WTC11 (cell line): ENCODE measurements at places on chromosomes 5 and 9.

GRCh38 chr5:172082180-172082579 lies 75.7 kb upstream of the FBXW11 start:
- DNase-seq, result no peak

DNA sequence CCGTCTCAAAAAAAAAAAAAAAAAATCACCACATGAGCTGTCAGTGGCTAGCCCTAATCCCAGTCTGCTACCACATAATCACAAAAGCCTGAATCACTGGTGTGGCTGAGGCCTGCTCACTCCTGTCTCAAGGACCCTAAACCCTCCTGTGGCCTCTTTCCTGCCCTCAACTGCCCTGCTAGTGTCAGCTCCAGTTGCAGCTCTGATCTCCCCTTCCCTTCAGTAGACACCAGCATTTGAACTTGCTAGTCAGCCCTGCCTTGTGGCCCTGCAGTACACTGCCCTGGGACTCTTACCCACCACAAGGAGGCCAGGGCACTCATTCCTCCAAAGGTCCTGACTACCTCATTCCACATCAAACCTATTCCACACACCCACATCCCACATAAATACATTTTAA lies 9.5 kb upstream of the P4HA2 start:
- DNase-seq, result no peak

- DNase-seq, result no peak
Observed at GRCh38 chr9:102362470-102363132, 624.2 kb upstream of the GRIN3A start.

- no peak for DNase-seq
Observed at GRCh38 chr9:120386390-120387131, 193.4 kb downstream of the CDK5RAP2 start.

DNA sequence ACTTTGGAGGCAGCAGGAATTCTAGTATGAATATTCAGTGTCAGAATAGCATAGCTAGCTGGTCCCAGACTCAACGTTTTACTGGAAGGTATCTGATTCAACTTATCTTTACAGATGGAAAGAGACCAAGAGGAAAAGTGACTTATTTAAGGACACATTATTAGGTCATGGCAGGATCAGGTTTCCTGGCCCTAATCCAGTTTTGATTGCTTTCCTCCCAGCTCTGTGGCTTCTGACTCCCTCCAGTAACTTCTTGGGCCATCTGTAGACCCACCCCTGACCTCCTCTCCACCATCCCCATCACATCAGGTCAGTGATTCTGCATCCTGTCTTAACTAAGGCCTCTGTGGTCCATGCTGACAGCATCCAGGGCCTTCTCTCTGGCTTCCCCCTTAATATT lies 38.4 kb downstream of the SH3TC2 start:
- DNase-seq, result no peak

DNA sequence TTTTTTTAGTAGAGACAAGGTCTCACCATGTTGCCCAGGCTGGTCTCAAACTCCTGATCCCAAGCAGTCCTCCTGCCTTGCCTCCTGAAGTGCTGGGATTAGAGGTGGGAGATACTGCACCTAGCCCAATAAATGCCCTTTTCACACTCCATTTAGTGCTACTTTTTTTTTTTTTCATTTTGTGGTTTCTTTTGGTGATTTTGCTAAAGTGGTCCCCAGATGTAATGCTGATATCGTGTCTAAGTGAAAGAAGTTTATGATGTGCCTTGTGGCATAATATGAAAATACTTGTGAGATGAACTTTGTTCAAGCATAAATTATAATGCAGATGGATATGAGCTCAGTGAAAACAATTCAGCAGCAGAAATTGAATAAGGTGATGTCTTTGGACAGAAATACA lies 227.4 kb downstream of the ARHGAP26 start:
- DNase-seq, result no peak

GRCh38 chr5:74605759-74606158 lies 34.8 kb downstream of the ENC1 start:
- no peak for DNase-seq

- DNase-seq, result no peak
Observed at GRCh38 chr5:131945551-131946168, at the start of gene MEIKIN. MEIKIN (minus strand) TSS chr5:131945663; CDS start chr5:131945505, 158 bp downstream.

DNA sequence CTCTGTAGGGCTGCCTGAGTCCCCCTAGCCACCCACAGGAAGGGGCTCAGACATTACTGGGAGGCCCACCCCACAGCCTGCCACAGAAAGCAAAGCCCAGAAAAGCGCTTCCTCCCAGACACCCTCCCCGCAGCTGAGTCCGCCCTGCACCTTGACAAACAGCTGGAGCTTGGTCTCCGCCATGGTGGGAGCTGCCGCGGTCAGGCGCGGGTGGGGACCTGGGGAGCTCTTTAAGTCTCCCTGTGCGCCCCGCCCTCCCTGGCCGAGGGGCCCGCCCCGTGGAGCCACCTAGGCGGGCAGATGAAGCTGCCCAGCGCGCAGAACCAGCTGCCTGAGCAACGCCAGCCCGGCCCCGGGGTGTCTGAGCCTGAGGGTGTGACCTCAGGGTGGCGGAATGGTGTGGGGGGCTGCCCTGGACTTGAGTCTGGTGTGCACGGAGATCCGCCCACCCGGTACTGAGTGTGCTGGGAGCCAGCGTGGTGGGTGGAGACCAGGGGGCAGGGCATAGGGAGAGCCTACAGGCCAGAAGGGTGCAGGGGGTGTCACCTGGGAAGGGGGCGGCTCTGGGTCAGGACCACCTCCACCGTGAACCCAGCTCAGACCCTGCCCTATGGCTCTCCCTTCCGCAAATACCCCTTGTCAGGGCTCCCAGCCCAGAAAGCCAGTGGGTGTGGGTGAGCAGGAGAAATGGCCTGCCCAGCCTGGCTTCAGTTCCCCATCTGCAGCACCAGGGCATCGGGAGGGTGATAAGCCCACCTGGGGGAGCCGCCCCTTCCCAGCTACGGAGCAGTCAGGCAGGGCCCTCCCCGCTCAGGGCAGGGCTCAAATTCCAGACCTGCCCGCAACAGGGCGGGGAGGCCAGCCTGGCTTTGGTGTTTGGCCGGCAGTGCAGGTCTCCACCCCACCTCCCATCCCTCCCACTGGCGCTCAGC lies at the start of gene CLIC3:
TSS of gene CLIC3 (minus strand) at position 208 of the 932 bp plus-strand sequence. CDS start at position 183, 25 bp downstream.
- DNase-seq, result peak; percentile 50

GRCh38 chr9:79764374-79764773 lies 192.6 kb downstream of the TLE4 start:
- no peak for DNase-seq

DNA sequence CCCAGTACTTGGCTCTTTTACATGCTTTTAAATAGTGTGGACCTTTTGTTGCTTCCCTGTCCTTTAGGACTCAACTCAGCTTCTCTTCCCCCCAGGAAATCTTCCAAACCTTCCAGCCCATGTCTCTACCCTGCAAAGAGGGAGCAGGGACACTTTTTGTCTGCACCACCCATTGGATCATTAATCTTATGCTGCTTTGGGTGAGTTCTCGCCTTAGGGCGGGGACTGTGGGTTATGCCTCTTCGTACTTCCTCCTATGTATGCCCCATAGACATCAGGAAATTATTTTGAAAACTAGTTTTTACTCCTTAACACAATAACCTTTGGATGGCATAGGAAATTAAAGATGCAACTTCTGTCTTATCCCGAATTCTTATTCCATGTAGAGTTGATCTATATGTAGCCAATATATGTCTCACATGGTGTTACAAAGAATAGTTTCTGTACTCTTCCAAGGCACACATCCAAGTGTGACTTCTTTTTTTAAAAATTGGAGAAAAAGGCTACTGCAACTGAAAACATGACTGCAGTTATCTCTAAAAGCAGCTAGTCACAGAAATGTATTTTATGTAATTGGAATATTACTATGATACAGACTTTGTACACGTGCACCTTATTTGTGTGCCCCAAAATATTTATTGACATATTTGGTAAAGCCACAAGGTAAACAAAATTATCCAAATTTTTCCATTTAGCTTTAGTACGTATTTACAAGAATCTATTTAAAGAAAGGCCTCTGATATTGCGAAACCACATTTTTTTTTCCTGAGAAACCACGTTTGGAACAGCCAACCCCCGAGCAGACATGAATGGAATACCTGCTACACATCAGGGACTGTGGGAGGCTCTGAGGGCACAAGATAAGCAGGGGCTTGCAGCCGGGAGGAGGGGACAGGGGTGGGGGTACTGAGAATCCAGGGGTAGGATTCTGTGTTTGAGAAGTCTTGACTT lies 133.6 kb downstream of the WDR41 start:
- DNase-seq, result no peak

DNA sequence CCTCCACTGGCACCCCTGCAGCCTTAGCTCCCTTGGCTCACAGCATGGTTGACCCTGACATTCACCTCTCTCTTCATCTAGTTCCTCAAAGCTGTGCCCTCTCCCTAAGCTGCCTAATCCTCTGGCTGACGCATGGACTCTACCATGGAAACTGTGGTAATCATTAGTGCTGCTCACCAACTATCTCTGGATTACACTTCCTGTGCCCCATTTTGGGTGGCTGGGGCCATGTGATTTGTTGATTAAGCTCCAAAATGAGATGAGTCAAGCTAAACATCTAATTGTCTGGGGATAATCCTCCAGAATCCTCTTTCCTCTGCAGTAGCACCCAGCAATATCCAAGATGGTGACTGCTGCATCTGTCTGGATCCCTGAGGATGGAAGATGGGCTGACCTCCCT lies 264.4 kb downstream of the SH3GL2 start:
- DNase-seq, result no peak

DNA sequence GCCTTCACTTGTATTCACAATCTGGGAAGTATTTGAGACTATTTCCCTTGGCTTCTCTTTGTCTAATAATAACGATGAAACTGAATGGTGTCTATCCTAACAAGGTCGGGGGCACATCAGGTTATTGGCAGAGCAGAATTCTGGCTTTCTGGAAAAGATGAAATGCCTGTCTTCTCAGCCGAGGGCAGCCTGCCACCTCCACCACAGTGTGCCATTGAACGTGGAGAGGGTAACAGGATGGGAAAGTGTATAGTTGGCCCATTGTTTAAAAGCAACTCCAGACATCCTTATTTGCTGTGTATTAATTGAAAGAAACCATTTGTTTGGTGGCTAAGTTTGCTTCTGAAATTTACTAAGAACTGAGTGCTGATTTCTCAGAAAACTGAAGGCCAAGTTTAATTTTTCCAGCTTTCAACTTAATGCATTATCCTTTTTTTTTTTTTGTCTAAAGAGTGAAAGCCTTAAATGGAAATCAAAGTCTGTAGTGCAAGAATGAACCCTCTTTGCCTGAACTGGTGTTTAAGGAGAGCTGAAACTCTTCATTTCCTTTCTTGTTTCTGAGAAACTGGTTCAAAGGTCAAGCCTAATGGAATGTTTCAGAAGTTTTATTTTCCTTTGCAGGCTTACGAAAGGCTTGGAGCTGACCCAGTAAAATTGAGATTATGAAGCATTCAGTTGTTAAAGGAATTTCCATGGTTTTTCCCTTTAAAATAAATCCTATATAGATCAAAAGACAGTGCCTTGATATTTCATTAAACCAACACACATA lies 563.7 kb upstream of the DAP start:
- DNase-seq, result no peak

DNA sequence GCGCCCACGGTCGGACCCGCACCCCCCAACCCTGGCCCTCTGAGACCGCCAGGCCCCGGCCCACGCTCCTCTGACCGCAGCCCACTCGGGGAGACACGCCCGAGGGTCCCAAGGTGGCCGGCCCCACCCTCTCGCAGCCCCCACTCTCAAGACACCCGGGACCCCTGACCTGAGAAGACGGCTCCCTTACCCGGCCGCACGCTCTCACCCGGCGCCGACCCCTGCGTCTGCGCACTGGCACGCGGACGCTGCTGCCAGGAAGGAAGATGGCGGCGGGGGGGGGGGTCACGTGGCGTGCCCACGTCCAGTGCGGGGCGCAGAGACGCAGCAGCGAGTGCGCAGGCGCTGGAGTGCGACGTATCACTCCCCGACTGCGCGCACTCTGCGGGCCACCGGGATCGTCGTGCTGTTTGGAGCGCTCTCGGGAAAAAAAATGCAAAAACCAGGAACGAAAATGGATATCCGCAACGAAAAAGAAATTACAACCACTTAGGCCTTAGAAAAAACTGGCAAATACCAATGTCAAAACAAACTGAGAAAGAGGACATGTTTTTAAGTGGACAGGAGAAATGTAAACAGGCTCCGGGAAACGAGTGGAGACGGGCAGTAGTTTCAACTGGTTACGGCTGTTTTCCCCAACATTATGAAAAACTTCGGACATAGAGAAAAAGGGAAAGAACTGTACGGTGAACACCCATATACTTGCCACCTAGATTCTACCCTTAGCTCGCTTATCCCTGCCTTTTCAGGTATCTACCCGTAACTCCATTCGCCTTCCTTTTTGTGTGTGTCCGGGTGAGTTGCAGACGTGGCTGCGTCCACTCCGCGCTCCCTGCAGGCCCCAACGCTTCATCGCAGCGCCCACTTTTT lies at the start of gene MRPL36:
TSS of gene MRPL36 (minus strand) at position 236 of the 870 bp plus-strand sequence. CDS start 902 bp downstream, outside the sequence.
- DNase-seq, result peak; percentile 90

- DNase-seq, result no peak
Observed at GRCh38 chr9:1073497-1073896, 23.3 kb downstream of the DMRT2 start.

GRCh38 chr9:5326187-5326586 lies 13.5 kb downstream of the RLN1 start:
- no peak for DNase-seq

- no peak for DNase-seq
Observed at GRCh38 chr5:179696603-179697002, 2.2 kb upstream of the CANX start.

- no peak for DNase-seq
Observed at GRCh38 chr5:6446626-6447309, 1.9 kb upstream of the UBE2QL1 start.

DNA sequence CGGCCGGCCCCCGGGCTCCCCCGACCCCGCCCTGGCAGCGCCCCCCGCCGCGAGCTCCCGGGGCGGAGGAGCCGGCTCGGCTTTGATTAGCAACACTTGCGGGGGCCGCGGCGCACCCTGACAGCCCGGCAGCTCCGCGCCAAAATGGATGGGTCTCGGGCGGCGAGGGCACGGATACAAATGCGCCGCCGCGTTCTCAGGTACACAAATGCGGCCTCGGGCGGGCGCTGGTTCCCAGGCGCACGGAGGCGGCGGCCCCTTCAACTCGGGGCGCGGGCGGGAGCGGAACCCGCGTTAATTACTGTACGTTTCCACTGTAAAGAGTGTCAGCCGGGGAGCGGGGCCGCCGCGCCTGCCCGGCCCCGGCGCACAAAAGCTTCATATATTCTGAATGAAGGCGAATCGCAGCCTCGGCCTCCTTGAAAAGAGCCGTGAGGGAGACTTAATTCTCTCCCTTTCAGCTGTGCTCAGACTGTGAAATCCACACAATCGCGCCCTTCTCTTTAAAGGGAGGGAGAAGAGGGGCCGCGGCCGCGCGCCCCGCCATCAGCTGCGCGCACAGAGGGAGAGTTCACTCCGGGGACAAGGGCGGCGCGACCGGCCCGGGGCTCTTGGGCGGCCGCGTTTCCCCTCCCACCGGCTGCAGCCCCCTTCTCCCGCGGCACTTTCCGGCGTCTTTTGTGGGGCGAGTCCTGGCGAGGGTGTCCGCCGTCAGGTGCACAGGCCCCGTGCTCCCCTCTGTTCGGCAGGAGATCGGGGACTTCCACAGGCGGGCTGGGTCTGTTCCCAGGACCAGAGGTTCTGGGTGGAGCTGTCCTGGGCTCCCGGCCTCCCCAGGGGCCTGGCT lies 27.0 kb downstream of the MSX2 start:
- DNase-seq, result peak; percentile 59

GRCh38 chr9:119483153-119483552 lies 113.9 kb upstream of the BRINP1 start:
- DNase-seq, result no peak

- DNase-seq, result no peak
Observed at GRCh38 chr9:87267251-87268070, 230.2 kb upstream of the DAPK1 start.

GRCh38 chr9:16069671-16070454 lies 517.0 kb downstream of the CCDC171 start:
- no peak for DNase-seq

- DNase-seq, result no peak
Observed at GRCh38 chr9:135612437-135612836, 26.9 kb downstream of the GLT6D1 start.

GRCh38 chr5:159777049-159777660 lies 139.1 kb upstream of the ADRA1B start:
- no peak for DNase-seq
